ENCODE measurements at places on chromosomes 13 and 19. TPM values are rescaled to one million over a fixed set of nuclear protein-coding genes. Genes with fewer than 3 reads are reported as not detected.

The BLVRB gene
- 223 TPM for total RNA-seq

GRCh38 chr13:103607995-103608394 is 541.8 kb upstream of the SLC10A2 start:
- H3K4me3 ChIP-seq, result no peak overlapping the region
- no peak overlapping the region for H3K27ac ChIP-seq
- H3K4me1 ChIP-seq, result no peaks in the 10 kb centered on the region
- no peaks in the 10 kb centered on the region for H3K36me3 ChIP-seq

DNA sequence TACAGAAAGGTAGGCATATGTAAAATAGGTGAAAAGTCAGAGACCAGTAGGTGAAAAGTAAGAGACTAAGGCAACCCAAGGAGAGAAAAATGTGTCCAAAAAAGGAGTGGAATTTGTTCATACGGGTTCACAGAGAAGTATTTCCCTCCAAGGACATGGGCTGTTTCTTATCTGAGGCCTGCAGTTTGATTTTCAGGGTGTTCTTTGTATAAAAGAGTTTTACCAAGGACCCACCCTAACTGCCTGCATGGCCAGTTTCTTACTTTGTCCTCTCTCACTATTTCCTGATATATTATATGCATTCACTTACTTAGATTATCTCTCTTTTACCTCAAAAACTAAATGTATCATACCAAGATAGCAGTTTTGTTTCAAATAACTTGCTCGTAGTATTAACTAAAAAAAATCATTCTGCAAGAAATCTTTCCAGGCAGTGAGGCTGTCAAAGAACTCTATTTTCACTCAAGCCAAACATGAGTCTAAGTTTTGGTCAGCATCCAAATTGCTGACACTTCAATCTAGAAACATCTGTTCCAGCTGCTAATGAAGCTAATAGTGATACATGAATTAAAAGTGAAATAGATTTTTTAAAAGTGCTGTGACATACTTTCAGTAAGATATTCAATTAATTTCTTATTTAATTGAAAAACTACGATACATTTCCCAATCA is 141.4 kb upstream of the SGCG start:
- no peak overlapping the region for H3K27ac ChIP-seq
- no peaks in the 10 kb centered on the region for H3K36me3 ChIP-seq
- H3K4me3 ChIP-seq, result no peak overlapping the region
- H3K4me1 ChIP-seq, result no peaks in the 10 kb centered on the region
- DNase-seq, result no peak
- H3K27me3 ChIP-seq, result no peaks in the 10 kb centered on the region

The RNF225 gene
- not detected for total RNA-seq

DNA sequence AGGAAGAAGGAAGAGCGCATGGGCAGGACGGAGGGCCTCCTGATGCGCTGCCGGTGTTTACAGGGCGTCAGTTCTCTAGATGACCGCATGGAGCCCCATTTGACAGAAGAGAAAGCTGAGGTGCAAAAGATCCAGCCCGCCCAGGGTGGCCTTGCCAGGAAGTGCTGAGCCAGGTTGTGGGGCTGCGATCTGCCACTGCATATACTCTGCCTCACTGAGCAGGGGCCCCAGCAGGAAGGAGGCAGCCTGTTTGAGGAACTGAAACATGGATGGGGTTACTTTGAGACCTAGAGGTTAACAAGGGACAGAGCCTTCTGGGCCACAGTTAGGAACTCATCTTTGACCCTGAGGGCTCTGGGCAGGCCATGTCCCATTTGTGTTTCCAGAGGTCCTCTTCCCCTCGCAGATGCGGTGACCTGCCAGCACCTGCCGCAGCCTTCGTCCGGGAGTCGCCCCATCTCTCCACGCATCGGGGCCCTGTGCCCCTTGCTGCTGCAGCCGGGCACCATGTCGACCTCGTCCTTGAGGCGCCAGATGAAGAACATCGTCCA is 3.2 kb downstream of the EPN1 start:
- H3K4me1 ChIP-seq, result peaks cover 55% of the 10 kb centered on the region
- H3K27me3 ChIP-seq, result no peaks in the 10 kb centered on the region
- no peak for DNase-seq
- H3K27ac ChIP-seq, result peak overlapping the region; percentile 3
- peaks cover 4% of the 10 kb centered on the region for H3K36me3 ChIP-seq
- H3K4me3 ChIP-seq, result no peak overlapping the region

- no peaks in the 10 kb centered on the region for H3K4me1 ChIP-seq
- no peak for DNase-seq
- H3K36me3 ChIP-seq, result no peaks in the 10 kb centered on the region
- H3K27ac ChIP-seq, result no peak overlapping the region
Observed at GRCh38 chr13:74732736-74733385, 598.7 kb upstream of the KLF12 start.

GRCh38 chr13:58207501-58207900 is 576.0 kb downstream of the PCDH17 start:
- H3K36me3 ChIP-seq, result no peaks in the 10 kb centered on the region
- H3K4me1 ChIP-seq, result no peaks in the 10 kb centered on the region
- H3K4me3 ChIP-seq, result no peak overlapping the region
- no peaks in the 10 kb centered on the region for H3K27me3 ChIP-seq
- no peak for DNase-seq

GRCh38 chr19:48417421-48417820 is 24.0 kb downstream of the GRIN2D start:
- no peaks in the 10 kb centered on the region for H3K36me3 ChIP-seq
- DNase-seq, result no peak
- no peak overlapping the region for H3K27ac ChIP-seq
- H3K27me3 ChIP-seq, result peaks cover 41% of the 10 kb centered on the region
- H3K4me3 ChIP-seq, result no peak overlapping the region

GRCh38 chr13:74190999-74191398 is 56.8 kb upstream of the KLF12 start:
- H3K4me1 ChIP-seq, result no peaks in the 10 kb centered on the region
- no peaks in the 10 kb centered on the region for H3K36me3 ChIP-seq
- H3K27me3 ChIP-seq, result no peaks in the 10 kb centered on the region
- H3K27ac ChIP-seq, result no peak overlapping the region

- no peak overlapping the region for H3K4me3 ChIP-seq
- no peaks in the 10 kb centered on the region for H3K27me3 ChIP-seq
- no peak overlapping the region for H3K27ac ChIP-seq
Observed at GRCh38 chr19:3189702-3190469, 4.2 kb downstream of the NCLN start.

The C3 gene
- 1,284 TPM for total RNA-seq

The PRR22 gene
- not detected for total RNA-seq

- H3K27ac ChIP-seq, result no peak overlapping the region
- H3K27me3 ChIP-seq, result no peaks in the 10 kb centered on the region
- no peak for DNase-seq
- no peaks in the 10 kb centered on the region for H3K4me1 ChIP-seq
Observed at GRCh38 chr19:57872450-57872849, 16.4 kb downstream of the ZNF814 start.

The EPS8L1 gene
- not detected for total RNA-seq

DNA sequence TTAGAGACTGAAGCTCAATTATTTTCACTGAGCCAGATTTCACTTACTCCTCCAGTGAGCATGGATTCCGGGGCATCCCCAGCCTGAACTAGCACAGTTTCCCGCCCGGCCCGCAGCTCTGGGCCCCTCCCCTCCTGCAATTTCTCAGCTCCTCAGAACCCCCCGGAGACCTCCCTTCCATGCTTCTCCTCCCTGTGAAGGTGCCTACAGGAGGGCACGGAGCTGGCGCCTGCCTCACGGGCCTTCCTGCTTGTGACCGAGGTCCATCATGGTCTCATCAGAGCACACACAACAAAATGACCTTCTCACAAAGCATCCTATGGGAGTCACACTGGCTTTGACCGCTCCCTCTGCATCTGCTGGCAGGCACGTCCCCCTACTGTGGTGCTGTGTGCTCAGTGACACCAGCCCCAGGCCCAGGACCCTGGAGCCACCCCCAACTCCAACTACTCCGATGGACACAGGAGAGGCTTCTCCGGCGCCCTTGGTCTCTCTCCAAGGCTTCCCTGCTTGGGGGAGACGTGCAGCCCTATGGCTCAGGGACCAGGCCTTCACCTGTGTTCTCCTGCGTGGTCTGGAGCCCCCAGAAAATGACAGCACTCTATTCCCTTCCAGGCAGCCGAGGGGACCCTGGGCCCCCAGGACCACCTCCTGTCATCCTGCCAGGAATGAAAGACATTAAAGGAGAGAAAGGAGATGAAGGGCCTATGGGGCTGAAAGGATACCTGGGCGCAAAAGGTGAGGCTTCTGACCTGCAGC is 77.1 kb downstream of the RAB20 start:
- H3K27me3 ChIP-seq, result no peaks in the 10 kb centered on the region
- peak overlapping the region; percentile 30 for H3K27ac ChIP-seq
- H3K4me1 ChIP-seq, result no peaks in the 10 kb centered on the region
- no peak for DNase-seq
- H3K4me3 ChIP-seq, result no peak overlapping the region

- no peak for DNase-seq
- H3K36me3 ChIP-seq, result no peaks in the 10 kb centered on the region
- no peak overlapping the region for H3K27ac ChIP-seq
- no peak overlapping the region for H3K4me3 ChIP-seq
Observed at GRCh38 chr13:93146584-93147297, 79.9 kb upstream of the GPC6 start.

DNA sequence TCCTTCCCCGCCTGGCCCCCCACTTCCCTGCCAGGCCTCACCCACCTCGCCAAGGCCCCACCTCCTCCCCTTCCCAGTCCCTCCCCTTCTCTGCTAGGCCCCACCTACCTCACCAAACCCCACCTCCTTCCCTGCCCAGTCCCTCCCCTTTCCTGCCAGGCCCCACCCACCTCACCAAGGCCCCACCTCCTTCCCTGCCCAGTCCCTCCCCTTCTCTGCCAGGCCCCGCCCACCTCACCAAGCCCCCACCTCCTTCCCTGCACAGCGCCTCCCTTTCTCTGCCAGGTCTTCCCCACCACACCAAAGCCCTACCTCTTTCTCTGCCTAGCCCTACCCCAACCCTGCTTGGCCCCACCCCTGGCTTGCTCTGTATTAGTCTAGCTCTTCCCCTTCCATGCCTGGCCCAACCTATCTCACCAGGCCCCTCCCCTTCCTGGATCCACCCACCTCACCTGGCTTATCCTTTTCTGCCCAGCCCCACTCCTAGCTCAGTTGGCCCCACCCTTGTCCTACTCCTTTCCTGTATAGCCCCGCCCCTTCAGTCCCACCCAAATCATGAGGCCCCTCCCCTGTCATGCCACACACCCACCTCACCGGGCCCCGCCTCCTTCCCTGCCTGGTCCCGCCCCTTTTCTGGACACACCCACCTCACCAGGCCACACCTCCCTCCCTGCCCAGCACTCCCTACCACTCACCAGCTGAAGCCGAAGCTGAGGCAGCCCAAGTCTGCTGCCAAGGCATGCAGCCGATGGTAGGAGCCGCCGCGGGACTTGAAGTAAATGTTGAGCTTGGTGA is 16.2 kb downstream of the CERS1 start:
- no peaks in the 10 kb centered on the region for H3K4me1 ChIP-seq
- H3K36me3 ChIP-seq, result no peaks in the 10 kb centered on the region
- H3K27me3 ChIP-seq, result no peaks in the 10 kb centered on the region

DNA sequence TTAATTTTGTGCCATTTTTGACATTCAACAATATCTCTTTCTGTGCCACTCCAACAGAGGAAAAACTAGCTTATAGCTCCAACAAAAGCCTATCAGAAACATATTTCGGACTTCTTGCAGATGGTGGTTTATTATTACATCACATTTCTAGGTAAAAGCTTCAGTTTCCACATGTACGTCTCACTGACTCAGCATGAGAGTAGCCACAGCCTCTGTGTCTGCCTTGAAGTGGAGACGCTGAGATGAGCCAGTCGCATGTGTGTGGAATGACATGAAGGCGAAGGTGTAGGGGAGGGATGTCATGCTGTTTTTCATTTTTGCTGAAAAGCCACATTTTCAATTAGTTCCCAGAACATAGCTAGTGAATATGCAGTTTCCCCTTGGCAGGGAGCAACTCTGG is 598.6 kb downstream of the EFNB2 start:
- H3K36me3 ChIP-seq, result no peaks in the 10 kb centered on the region
- H3K27ac ChIP-seq, result no peak overlapping the region
- H3K4me1 ChIP-seq, result no peaks in the 10 kb centered on the region
- H3K27me3 ChIP-seq, result no peaks in the 10 kb centered on the region
- DNase-seq, result no peak
- no peak overlapping the region for H3K4me3 ChIP-seq

DNA sequence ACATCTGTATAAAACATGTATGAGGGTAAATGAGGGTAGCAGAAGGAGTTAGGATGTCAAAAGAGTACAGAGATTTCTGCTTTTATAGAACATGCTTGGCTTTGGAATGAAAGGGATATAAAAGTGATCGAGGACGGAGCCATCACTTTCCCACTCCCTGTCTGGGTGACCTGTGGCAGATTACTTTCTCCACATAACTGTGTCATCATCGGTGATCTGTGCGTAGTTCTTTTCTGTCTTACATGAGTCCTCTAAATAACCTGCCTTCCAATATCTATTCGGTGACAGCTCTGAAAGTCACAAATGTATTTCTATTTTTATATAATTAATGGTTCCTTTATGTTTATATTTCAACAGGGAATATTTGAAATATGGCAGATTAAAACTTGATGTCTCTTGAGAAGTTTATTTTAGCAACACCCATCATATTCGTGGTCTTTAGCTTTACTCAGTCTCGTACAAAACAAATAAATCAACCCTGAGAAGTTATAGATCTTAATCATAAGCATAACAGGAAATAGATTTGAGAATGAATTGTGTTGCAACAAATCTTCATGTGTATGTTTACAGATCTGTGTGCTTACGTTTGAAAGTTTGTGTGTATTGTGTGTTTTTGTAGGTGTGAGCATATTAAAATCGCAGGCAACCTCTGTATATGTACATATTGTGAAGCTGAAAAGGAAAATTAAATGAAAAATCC is 1094.3 kb downstream of the EFNB2 start:
- DNase-seq, result no peak
- H3K36me3 ChIP-seq, result no peaks in the 10 kb centered on the region
- H3K4me3 ChIP-seq, result no peak overlapping the region

DNA sequence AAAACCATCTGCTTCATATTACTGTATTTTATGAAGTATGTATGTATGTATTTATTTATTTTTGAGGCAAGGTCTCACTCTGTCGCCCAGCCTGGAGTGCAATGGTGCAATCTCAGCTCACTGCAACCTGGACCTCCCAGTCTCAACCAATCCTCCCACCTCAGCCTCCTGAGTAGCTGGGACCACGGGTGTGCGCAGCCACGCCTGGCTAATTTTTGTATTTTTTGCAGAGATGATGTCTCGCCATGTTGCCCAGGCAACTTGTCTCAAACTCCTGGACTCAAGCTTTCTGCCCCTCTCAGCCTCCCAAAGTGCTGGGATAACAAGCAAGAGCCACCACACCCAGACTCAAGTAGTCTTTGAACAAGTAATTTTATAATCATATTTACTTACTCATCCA is 5.5 kb downstream of the KATNAL1 start:
- no peak for DNase-seq
- no peak overlapping the region for H3K27ac ChIP-seq
- no peak overlapping the region for H3K4me3 ChIP-seq
- H3K27me3 ChIP-seq, result no peaks in the 10 kb centered on the region
- H3K36me3 ChIP-seq, result no peaks in the 10 kb centered on the region

The SIGLEC10 gene
- 2.5 TPM for total RNA-seq

Measured in sigmoid colon (tissue), 7 donors.